ENCODE measurements at places on chromosomes 16 and 17.

DNA sequence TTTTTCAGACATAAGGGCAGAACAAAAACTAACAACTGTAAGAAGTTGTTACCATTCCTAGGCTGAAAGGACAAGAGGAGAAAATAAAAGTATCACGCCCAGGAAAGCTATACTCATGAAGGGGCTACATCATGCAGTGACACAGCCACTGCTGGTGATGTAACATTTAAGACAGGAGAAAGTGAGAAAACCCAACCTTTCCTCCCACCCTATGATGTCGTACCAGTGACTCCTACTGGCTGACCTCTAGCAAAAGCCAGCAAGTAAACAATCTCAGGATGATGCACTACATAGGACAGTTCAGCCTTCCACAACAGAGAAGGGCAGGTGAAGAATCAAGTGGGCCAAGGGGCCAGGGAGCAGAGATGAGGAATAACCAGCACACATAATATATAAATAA, 14.0 kb upstream of the OR1E2 start:
- DNase-seq, result no peak

- no peak for DNase-seq
These were observed 210.0 kb downstream of the C16orf95 start for GRCh38 chr16:87107201-87107600.

- DNase-seq, result no peak
These were observed 44.2 kb downstream of the PSMD12 start for GRCh38 chr17:67322042-67322787.

GRCh38 chr16:76280421-76281215, 3.4 kb downstream of the CNTNAP4 start:
- no peak for DNase-seq

Measured in CD4-positive, alpha-beta T cell treated with Interleukin-15 for 4 hours (primary cell).